Prostate gland (tissue), 2 donors: ENCODE measurements at places on chromosomes 1 and 21. TPM values are rescaled to one million over a fixed set of nuclear protein-coding genes. Genes with fewer than 3 reads are reported as not detected.

SPATA46 gene
- not detected for total RNA-seq

MYBPH gene
- total RNA-seq, result not detected

GNAT2 gene
- total RNA-seq, result not detected

OR2T2 gene
- total RNA-seq, result not detected

UBASH3A gene
- 1.8 TPM for total RNA-seq

TRIM17 gene
- 2.0 TPM for total RNA-seq

OR6K3 gene
- total RNA-seq, result not detected

UMODL1 gene
- 0.14 TPM for total RNA-seq

DNA sequence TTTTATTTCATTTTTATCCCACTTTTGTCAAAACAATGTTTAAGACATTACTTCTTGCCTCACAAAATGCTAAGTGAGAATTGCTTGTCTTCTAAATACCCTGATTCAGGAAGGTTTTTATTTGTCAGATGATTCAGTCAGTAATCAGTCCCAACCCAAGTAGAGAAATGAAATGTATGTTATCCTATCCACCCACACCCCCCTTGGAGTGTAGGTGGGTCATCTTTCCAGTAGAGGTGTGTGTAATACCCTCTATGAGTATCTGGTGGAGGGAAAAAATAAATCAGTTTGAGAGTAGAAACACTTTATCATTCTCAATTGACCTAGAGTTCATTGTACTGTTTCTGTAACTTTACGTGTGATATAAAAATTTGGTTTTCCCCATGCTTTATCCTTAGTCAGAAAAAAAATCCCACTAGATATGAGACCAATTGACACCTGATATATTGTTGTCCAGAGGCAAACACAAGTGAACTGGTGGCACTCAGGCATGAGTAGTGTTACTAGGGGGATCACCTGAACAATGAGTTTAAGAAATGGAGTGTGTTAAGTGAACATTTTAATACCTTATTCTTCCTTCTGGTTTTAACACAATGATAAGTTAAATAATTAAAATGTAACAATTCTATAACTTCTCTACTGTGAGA lies 153.8 kb upstream of the C1orf105 start:
- H3K27me3 ChIP-seq, result no peaks in the 10 kb centered on the region
- no peak for DNase-seq
- H3K4me3 ChIP-seq, result no peak overlapping the region
- no peaks in the 10 kb centered on the region for H3K36me3 ChIP-seq
- H3K4me1 ChIP-seq, result no peaks in the 10 kb centered on the region
- H3K27ac ChIP-seq, result no peak overlapping the region

- peaks cover 4% of the 10 kb centered on the region for H3K4me1 ChIP-seq
- H3K4me3 ChIP-seq, result no peak overlapping the region
- no peak for DNase-seq
- no peaks in the 10 kb centered on the region for H3K36me3 ChIP-seq
- no peaks in the 10 kb centered on the region for H3K27me3 ChIP-seq
These were observed 3.5 kb downstream of the PPM1J start for GRCh38 chr1:112711670-112712069.

- peak; percentile 66 for DNase-seq
- peaks cover 2% of the 10 kb centered on the region for H3K27me3 ChIP-seq
- H3K27ac ChIP-seq, result no peak overlapping the region
- no peak overlapping the region for H3K4me3 ChIP-seq
These were observed 12.8 kb downstream of the PPFIA4 start for GRCh38 chr1:203038891-203039608.

GRCh38 chr21:15894596-15894995 lies 164.8 kb downstream of the USP25 start:
- DNase-seq, result no peak
- H3K36me3 ChIP-seq, result no peaks in the 10 kb centered on the region
- H3K27me3 ChIP-seq, result no peaks in the 10 kb centered on the region
- H3K4me1 ChIP-seq, result no peaks in the 10 kb centered on the region
- H3K27ac ChIP-seq, result no peak overlapping the region
- H3K4me3 ChIP-seq, result no peak overlapping the region

DNA sequence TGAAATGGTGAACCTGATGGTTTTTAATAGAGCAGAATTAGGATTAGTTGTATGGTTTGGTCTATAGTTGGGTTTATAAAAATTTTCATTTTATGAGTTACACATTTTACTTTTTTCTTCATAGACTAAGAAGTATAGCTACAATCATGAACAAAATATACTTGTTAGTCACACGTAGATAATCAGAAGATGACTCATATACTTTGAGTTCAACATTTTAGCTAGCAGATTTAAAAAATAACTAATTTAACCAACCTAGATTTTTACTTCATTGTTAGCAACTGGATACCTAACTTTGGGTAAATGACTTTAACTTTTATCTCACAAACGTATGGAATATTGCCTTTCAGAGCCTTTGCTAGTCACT lies 27.9 kb downstream of the MORC3 start:
- H3K36me3 ChIP-seq, result no peaks in the 10 kb centered on the region
- no peaks in the 10 kb centered on the region for H3K27me3 ChIP-seq
- H3K4me1 ChIP-seq, result no peaks in the 10 kb centered on the region
- no peak for DNase-seq

DNA sequence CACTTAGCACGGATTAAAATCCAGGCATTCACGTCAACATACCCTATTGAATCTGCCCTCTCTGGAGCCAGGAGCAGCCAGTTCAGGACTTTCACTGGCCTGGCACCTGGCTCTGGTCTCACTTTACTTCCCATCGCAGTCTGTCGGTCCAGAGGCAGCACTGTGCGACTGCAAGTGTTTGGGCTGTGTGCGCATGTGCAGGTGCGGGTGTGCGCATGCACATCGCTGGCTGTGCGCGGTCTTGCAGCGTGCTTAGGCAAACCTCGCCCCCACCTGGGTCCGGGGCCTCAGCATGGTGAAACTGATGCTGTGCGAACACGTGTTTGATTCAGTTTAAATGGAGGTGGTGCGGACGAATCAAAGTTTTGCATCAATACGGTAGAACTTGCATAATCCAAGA lies 38.0 kb downstream of the ATF3 start:
- no peaks in the 10 kb centered on the region for H3K36me3 ChIP-seq
- no peak for DNase-seq
- no peak overlapping the region for H3K27ac ChIP-seq
- no peaks in the 10 kb centered on the region for H3K4me1 ChIP-seq

DNA sequence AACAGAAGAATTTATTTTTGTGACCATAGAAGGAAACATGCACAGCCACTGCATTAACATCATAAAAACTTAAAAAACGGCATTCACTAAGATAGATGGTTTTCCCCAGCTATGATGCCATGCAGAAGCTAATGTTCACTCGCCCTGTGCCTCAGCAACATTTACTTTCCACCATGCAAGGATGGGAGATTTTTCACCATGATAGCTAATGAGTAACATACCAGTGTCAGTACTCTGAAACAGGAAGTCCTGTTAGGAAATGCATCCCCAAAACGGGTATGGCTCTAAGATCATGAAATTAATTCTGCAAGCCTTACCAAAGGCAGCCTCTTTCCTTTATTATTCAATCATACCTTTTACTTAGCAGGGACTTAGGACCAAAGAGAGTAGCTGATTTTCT lies 17.5 kb upstream of the VAMP3 start:
- DNase-seq, result no peak
- H3K36me3 ChIP-seq, result no peaks in the 10 kb centered on the region
- H3K27me3 ChIP-seq, result no peaks in the 10 kb centered on the region

- H3K27ac ChIP-seq, result no peak overlapping the region
- H3K4me1 ChIP-seq, result no peaks in the 10 kb centered on the region
- H3K36me3 ChIP-seq, result no peaks in the 10 kb centered on the region
- no peak for DNase-seq
- no peaks in the 10 kb centered on the region for H3K27me3 ChIP-seq
These were observed 5.3 kb downstream of the FTCD start for GRCh38 chr21:46150073-46150472.

GRCh38 chr1:157105988-157106812 lies 6.6 kb upstream of the ETV3L start:
- no peak for DNase-seq
- H3K27me3 ChIP-seq, result peaks cover 3% of the 10 kb centered on the region
- H3K36me3 ChIP-seq, result no peaks in the 10 kb centered on the region
- H3K27ac ChIP-seq, result no peak overlapping the region

GRCh38 chr1:40838980-40839942 lies 22.9 kb downstream of the CITED4 start:
- no peak for DNase-seq
- H3K4me3 ChIP-seq, result no peak overlapping the region
- H3K27me3 ChIP-seq, result no peaks in the 10 kb centered on the region
- H3K36me3 ChIP-seq, result no peaks in the 10 kb centered on the region

DNA sequence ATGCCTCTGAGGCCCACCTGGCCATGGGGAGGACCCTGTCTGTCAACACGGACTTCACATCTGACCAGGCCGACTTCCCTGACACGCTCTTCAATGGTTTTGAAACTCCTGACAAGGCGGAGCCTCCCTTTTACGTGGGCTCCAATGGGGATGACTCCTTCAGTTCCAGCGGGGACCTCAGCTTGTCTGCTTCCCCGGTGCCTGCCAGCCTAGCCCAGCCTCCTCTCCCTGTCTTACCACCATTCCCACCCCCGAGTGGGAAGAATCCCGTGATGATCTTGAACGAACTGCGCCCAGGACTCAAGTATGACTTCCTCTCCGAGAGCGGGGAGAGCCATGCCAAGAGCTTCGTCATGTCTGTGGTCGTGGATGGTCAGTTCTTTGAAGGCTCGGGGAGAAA lies 101.8 kb downstream of the ADARB1 start:
- no peaks in the 10 kb centered on the region for H3K4me1 ChIP-seq
- H3K36me3 ChIP-seq, result peaks cover 10% of the 10 kb centered on the region
- no peak overlapping the region for H3K4me3 ChIP-seq
- no peak for DNase-seq
- H3K27me3 ChIP-seq, result no peaks in the 10 kb centered on the region

DNA sequence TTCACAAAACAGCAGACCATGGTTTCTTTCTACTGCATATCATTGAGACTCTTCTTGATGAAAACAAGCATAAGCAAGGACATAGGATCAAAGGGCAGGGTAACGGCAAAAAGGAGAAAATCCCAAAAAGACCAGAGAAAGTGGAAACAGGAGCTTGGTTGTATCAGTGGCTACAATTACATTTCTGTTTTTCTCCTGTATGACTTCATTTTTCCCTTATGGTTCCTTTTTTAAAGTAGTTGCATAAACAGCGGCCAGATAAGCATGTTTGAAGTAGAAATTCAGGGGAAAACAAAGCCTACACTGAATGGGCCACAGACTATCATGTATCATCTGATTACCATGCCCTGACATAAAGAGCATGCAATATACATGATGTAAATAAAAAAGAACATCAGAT lies 4.6 kb downstream of the EGLN1 start:
- no peaks in the 10 kb centered on the region for H3K27me3 ChIP-seq
- H3K27ac ChIP-seq, result no peak overlapping the region
- H3K36me3 ChIP-seq, result no peaks in the 10 kb centered on the region
- H3K4me3 ChIP-seq, result no peak overlapping the region
- DNase-seq, result no peak

DNA sequence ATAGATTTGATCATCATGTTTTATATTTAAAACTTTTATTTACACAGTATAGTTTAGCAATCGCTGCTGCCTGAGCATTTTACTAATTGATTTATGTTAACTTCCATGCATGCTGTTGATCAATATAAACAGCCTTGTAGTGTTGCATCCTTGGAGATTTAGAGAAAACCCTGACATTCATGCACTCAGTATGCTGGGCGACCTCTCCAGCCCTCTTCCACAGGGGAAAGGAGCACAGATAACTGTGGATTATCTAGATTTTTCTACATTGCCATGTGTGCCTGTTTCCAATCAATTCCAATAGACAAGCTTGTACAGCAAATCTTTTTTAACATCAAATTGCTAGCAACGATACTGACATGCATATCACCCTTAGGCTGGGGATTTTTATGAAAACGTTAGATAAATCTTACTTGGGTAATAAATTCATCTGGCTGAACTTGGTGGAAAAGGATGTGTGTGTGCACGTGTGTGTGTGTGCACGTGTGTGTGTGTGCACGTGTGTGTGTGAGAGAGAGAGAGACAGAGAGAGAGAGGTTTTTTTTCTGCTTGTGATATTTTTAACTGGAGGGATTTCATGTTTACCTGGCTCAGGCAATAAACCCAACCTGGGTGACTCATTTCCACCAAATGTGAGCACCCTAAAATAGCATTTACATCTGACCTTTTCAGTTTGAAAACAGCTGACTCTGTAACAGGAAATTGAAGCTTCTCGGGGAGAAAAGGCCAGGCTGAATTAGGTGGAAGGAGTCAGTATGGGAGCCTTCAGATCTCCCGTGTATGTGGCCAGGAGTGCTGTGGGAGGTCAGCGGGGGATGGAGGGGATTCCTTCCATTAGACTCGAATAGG lies 339.8 kb downstream of the PRDM2 start:
- no peaks in the 10 kb centered on the region for H3K27me3 ChIP-seq
- no peaks in the 10 kb centered on the region for H3K36me3 ChIP-seq
- H3K27ac ChIP-seq, result no peak overlapping the region
- H3K4me3 ChIP-seq, result no peak overlapping the region

DNA sequence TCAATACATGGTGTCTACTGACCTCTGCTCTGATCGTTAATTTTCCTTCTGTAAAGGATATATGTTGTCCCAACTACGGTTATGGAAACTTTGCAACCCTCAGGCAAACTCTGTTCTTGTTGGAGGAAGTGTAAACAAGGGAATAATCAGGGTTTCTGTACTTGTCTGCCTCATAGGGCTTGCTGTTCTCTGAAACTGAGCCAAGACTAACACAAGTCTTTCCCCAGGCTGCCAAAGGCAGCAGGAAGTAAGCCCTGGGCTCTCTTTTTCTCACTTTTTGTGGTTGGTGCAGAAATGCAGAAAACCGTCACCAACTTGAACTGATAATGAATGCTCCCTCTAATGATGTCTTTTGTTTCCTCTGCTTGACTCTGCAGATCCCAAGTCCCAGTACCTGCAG lies 7.6 kb downstream of the CYP4X1 start:
- H3K27ac ChIP-seq, result peak overlapping the region; percentile 53
- H3K4me1 ChIP-seq, result peaks cover 4% of the 10 kb centered on the region
- no peaks in the 10 kb centered on the region for H3K27me3 ChIP-seq
- H3K36me3 ChIP-seq, result no peaks in the 10 kb centered on the region
- no peak overlapping the region for H3K4me3 ChIP-seq

- DNase-seq, result peak; percentile 85
- peak overlapping the region; percentile 72 for H3K27ac ChIP-seq
- H3K4me3 ChIP-seq, result peak overlapping the region; percentile 19
- no peaks in the 10 kb centered on the region for H3K4me1 ChIP-seq
These were observed 10.2 kb upstream of the IFI16 start for GRCh38 chr1:158999316-159000069.

- H3K27me3 ChIP-seq, result no peaks in the 10 kb centered on the region
- H3K36me3 ChIP-seq, result no peaks in the 10 kb centered on the region
- peak overlapping the region; percentile 90 for H3K27ac ChIP-seq
- peak overlapping the region; percentile 70 for H3K4me3 ChIP-seq
These were observed 920 bp downstream of the MTHFR start for GRCh38 chr1:11804666-11805421.
